ENCODE measurements at places on chromosomes 11 and 22.
A peak's percentile ranks its signal among the peaks of the same experiment; 100 is the strongest.

- peak; percentile 83 for DNase-seq
Measured at GRCh38 chr11:33893711-33894397, 2.0 kb upstream of the LMO2 start.

DNA sequence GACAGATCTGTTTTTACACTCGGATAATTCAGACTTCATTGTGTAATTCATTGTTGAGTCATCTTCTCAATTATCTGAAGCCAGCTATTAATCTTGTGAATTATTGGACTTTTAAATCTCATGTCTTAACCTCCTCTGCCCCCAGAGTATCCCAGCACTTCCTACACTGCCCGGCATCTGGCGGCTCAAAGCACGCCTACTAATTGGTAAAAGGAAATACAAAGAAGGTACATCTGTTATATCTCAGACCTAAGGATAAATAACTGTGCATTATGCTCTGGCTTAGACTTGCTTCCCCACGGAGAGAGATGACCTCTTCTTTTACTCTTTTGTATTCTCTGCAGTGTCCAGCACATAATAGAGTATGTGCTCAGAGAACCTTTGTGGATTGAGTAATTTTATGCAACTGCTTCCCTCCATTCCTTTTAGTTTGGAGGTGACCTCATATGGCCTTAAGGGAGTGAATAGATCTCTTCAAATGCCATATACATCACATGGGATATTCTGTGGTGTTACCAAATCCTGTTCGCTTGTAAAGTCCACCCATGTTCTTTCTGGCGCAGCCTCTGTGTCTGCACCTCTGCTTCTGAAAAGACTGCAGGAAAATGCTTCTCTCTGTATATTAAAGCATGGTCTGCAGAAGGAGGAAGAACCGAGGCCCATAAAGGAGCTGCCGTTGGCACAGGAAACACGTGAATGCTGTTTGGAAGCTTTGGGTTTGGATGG, 125.6 kb upstream of the SORL1-AS1 start:
- DNase-seq: no peak

DNA sequence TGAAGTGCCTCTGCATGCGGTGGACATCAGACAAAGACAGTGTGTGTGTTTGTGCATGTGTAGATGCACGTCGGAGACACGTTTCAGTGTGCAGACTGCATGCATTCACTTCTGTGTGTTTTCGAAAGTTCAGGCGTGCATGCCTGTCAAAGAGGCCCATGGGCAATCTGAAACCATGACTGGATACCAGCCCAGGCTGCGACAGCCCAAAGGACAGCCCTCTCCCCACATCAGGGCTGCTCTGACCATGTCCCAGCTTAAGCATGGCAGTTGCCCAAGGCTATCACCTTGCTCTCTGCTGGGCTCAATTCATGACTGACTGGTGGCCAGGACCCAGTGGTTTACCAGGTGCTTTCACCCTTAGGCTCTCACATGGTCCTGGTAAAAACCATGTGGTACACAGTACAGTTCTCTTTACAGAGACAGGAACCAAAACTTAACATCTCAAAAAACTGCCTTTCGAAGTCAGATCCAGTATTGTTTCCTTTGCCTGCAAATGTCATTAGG, 423.7 kb upstream of the CADM1 start:
- no peak for DNase-seq

GRCh38 chr22:27952779-27953178, 33.7 kb upstream of the PITPNB start:
- no peak for DNase-seq

DNA sequence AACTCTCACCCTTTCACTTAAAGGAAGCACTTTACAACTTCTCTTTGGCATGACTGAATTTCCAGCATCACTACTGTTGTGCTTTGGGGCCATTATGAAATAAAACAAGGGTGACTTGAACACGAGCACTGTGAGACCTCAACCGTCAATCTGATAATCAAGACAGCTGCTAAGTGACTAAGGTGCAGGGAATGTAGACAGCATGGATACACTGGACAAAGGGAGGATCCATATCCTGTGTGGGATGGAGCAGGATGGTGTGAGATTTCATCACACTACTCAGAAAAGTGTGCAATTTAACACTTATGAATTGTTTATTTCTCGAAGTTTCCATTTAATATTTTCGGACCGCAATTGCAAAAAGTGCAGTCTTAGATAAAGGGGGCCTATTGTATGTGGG, 16.1 kb upstream of the EXPH5 start:
- DNase-seq: no peak

GRCh38 chr11:72443016-72443415, 8.7 kb upstream of the CLPB start:
- DNase-seq: no peak

- DNase-seq: no peak
Measured at GRCh38 chr11:103773537-103773936, 262.9 kb upstream of the DDI1 start.

DNA sequence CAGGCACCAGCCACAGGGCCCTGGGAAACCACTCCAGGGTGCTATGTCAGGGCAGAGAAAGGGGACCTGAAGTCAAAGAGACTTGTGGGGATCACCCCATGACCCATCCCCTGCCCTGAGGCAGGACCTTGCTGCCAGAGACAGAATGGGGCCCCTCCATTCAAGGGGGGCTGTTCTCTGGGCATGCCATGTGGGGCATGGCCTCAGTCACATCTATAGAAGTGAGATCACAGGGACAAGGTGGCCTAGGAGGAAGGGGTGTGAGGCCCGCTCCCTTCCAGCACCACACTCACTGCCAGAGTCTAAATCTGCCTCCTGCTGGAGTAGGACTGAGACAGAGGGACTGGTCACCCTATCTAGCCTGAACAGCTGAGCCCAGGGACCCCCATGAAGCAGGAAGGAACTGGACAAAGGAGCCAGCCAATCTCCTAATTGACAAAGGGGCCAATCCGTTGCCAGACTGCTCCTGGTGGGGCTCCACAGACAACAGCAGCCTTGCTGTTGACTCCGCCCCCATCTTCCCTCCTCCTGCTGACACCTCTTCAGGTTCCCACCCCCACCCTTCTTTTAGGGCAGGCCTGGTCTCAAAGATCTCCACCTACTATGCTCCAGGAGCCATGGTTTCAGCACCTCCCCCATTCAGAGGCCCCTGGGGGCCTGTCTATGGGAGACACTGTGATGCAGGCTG, 26.0 kb downstream of the NEAT1 start:
- no peak for DNase-seq

All from activated CD4-positive, alpha-beta T cell treated with anti-CD3 and anti-CD28 coated beads, Interleukin-2, amount 50 U/mL, for 48 hours (primary cell).